ENCODE measurements at places on chromosomes 11 and 22. TPM values are rescaled to one million over a fixed set of nuclear protein-coding genes. Genes with fewer than 3 reads are reported as not detected.
A peak's percentile ranks its signal among the peaks of the same experiment; 100 is the strongest.

Gene CCDC89
- total RNA-seq: not detected

Gene SEPTIN3
- 2.1 TPM for total RNA-seq

Gene GLYATL1
- total RNA-seq: not detected

Gene BTG4
- total RNA-seq: not detected

Gene ADM2
- total RNA-seq: 3.7 TPM

Gene OR2D2
- total RNA-seq: not detected

Gene WNT7B
- total RNA-seq: not detected

Gene TKFC
- total RNA-seq: 32.9 TPM

Gene CD3E
- 338 TPM for total RNA-seq

Gene FAM180B
- total RNA-seq: not detected

Gene OR6A2
- total RNA-seq: 0.13 TPM

Gene PNPLA3
- 0.16 TPM for total RNA-seq

Gene CBL
- 41.7 TPM for total RNA-seq

DNA sequence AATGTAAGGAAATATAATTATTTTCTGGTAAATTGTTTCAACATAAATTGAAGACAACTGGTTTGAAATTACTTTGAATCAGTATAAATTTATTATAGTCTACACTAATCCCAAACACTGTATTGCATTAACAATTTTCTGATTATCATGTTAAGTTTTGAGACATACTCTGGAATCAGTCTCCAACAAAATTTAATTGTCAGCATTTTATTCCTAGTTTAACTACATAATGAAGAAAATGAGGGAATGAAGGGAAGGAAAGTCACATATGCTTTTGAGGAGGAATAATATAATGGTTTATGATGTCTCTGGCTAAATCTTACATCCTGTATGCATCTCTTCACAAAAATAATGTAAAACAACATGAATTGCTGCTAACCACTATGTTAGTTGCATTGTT lies 14.2 kb downstream of the OR52E1 start:
- ATAC-seq: no peak

DNA sequence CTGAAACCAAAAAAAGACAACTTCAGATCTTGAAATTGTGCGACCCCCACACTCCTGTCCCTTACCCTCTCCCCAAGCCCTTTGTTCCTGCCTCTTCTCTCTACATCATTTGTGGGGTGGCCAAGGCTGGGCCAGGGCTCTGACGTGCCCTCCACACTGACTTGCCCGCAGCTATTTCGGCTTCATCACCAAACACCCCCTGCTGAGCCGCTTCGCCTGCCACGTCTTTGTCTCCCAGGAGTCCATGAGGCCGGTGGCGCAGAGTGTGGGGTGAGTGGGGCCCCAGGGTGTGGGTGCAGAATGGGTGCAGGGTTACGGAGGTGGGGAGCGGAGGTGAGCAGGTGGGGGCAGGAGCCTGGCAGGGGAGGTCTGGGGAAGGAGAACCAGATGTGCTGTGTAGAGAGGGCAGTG lies 9.5 kb downstream of the MAPK8IP2 start:
- no peak for ATAC-seq

GRCh38 chr11:3139481-3140290 lies 25.4 kb downstream of the OSBPL5 start:
- ATAC-seq: no peak

- no peak for ATAC-seq
Measured at GRCh38 chr11:413120-414081, 1.4 kb downstream of the SIGIRR start.

GRCh38 chr11:115126515-115127208 lies 377.6 kb downstream of the CADM1 start:
- peak; percentile 75 for ATAC-seq

DNA sequence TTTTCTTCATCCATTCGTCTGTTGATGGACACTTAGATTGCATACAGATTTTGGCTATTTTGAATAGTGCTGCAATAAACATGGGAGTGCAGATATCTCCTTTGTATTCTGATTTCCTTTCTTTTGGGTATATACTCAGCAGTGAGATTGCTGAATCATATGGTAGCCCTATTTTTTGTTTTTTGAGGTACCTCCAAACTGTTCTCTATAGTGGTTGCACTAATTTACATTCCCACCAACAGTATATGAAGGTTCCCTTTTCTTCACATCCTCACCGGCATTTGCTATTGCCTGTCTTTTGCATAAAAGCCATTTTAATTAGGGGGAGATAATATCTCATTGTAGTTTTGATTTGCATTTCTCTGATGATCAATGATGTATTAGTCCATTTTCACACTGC lies 96.1 kb downstream of the PRR5L start:
- ATAC-seq: no peak

- peak; percentile 91 for ATAC-seq
Measured at GRCh38 chr22:37121887-37122591, 12.5 kb upstream of the TMPRSS6 start.

- no peak for ATAC-seq
Measured at GRCh38 chr22:50628543-50629134, 687 bp upstream of the ARSA start.

DNA sequence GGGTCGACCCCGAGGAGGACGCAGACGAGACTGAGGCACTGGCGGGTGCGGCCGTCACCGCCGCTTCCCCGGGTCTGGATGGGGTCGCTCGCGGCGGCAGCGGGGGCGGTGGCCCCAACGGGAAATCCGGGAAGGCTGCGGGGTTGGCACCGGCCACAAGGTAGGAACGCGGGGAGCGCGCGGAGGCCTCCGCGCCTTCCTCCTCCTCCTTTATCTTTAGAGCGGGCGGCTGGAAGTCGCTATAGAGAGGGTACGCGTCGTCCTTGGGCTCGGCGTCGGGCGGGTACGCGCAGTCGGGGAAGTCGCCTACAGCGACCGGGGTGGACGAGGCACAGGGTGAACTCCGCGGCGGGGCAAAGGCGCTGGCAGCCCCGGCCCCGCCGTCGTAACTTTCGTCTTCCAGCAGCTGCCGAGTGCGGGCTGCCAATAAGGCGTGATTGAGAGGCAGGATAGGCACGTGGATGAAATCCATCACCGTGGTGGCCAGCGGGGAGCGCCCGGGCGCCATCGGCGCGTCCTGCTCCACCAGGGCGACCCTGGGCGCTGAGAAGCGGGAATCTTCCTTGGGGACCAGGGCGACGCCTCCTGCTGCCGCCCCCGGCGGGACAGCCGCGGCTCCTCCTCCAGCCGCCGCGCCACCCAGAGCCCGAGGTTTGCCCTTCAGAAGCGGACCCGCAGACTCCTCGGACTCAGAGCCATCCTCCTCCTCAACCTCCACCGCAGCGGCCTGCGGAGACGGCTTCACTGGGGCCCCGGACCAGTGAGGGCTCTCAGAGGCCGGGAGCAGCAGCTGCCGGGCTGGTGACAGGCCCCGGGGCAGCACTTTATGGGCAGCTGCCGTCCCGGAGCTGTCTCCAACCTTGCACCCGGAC lies 1.7 kb downstream of the PGR start:
- no peak for ATAC-seq

DNA sequence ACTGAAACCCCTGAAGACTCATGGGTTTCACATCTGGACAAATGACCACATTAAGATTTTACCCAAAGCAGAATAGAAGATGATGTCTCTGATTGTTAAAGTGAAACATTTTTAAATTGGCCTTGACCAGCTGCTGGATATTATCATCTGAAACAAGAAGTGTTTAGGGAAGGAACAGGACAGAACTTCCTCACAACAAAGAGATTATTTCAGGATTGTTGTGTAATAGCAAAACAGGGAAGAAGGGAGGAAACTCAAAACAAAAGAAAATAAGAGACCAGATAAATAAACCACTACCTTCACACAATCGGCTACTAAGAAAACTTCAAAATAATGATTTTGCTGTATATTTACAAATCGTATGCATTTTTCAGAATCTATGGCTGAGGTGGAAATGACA lies 319.2 kb upstream of the API5 start:
- no peak for ATAC-seq

GRCh38 chr11:62612366-62613290 lies at the start of the genes EML3 and ROM1:
Gene EML3, minus strand, starts transcription at chr11:62612775. Its CDS starts 318 bp downstream, at chr11:62612457.
Gene ROM1, plus strand, starts transcription at chr11:62613257. Its CDS starts 25 bp downstream, at chr11:62613282.
- peak; percentile 74 for ATAC-seq

- no peak for ATAC-seq
Measured at GRCh38 chr11:762421-763072, 14.7 kb downstream of the GATD1 start.

- no peak for ATAC-seq
Measured at GRCh38 chr11:104053743-104054478, 17.5 kb downstream of the DDI1 start.

DNA sequence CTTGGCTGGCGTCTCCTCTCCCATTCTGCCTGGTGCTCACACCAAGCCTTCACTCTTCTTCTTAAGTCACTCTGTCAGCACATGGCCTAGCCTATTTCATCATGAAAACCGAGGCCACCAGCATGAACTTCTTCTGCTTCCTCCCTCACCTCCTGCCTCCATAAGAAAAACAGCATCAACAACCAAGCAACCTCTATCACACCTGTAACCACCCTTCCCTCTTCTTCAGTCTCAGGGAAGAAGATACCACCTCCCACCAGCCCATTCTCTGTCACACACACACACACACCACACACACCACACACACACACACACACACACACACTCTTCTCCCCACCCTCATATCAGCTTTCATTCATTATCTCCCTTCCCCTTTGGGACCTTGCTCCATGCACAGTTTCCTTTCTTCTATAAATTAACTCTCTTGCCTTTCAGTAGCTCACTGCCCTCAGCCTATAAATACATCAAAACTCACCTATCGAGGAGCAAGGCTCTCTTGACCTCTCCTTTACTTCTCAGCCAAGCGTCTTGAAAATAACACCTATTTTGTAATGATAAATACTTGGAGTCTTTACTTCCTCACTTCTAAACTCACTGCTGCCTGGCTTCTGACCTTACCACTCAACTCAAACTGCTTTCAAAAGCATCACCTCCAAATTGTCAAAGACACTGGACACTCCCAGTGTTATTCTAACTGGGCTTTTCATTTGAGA lies 36.6 kb downstream of the SC5D start:
- peak; percentile 48 for ATAC-seq

DNA sequence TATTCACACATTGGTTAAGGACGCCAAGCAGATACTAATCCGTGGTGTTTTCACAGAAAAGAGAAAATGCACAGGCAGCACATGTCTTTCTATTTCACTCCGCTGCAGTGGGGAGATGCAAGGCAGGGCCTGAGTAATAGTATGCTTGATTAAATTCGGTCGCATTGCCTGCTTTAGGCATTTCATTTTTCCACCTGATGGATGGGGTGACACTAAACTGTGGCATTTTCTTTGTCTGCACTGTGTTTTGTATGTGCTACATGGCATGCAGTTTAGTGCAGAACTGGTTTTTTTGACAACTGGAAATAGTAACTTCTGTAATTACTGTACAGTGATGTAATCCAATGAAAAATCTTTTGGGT lies 94.9 kb downstream of the SLC17A6 start:
- no peak for ATAC-seq

DNA sequence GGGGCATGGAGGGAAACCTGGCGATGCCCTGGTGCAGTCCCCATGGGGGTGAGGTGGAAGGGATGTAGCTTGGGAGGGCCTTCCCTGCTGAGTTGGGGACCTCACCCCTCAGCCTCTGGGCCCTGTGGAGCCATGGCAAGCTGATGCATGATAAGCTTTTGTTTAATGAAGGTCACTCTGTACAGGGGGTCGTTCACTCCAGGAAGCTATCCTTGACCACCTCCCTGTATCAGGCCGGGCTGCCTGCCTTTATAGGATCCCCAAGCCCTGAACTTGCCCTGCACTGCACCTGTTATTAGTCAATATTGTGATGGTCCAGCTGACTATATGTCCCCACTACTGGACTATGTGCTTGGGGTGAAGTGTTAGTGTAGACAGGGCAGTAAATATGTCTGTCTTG lies 49.7 kb upstream of the MYEOV start:
- ATAC-seq: no peak

DNA sequence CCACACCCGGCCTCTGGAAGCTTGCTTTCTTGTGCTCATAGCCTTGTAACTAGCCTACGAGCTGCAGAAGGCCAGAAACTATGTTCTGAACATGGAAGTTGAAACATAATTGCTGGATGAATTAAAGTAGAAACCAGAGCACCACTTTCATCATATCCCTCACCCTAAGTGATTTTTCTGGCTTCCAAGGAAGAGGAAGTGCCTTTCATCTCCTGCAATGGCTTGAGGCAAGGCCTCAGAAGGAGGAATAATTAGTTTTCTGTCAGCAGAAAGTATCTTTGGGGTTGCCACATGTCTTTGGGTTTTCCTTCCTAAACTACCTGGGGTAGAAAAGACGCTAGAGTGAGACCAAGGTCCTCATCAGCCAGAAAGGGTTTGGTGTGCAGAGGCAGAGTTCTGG lies 14.5 kb downstream of the RPL27A start:
- ATAC-seq: no peak

- ATAC-seq: no peak
Measured at GRCh38 chr11:102709201-102709945, 3.8 kb upstream of the MMP27 start.

GRCh38 chr22:36863281-36863680 lies 2.5 kb downstream of the NCF4 start:
- no peak for ATAC-seq

DNA sequence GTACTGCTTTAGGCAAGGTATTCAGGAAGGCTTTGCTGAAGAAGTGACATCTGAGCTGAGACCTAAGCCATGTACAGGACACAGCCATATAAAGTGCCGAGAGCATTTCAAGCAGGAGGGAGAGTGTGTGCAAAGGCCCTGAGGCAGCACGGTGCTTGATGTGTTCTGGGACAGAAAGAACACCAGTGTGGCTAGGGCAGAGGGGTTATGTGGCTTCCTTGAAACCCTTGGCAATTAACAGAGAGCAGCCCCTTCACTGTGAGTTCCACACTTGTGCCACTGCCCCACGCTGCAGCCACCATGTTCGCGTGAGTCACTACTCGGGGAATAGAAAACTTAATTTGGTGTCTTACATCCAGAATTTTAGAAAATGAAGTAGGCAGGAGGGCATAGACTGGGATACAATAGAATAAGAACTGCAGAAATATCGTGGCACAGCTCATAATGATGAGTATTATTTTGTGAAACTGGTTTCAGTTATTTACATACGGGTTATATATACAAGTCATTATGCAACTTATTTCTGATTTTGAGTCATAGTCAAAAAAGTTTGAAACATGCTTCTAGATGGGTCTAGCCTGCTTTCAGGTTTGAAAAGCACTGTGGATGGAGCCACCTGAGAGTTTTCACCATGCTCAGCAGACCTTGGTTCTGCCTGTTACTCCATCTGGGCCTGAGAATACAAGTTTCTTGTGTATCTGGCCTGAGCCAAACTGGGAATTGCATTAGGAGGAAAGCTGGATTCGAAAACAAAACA lies 11.8 kb downstream of the IL10RA start:
- ATAC-seq: peak; percentile 45

All from activated T-helper 17 cell treated with anti-CD3 and anti-CD28 coated beads, Interleukin-2, amount 50 U/mL, for 72 hours (primary cell).